GM12892 (cell line): ENCODE measurements at places on chromosomes 3 and 15.
A peak's percentile ranks its signal among the peaks of the same experiment; 100 is the strongest.

DNA sequence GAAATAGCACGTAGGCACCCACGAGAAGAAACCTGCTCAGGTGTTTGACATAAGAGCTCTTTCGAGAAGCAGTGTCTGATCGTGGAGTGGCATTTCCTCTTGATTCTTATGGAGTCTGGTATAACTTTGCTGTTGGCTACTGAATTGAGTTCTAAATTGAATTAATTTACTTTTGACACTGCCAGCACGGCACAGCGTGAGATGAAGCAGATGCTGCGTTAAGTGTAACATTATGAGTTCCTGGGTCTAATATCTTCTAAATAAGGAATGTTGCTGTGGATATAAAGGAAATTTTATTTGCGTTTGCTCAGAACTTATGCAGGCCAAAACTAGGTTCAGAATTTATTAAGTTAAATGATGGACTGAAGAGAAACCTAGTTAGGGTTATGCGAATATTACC, 919.9 kb downstream of the TUSC7 start:
- DNase-seq: no peak

DNA sequence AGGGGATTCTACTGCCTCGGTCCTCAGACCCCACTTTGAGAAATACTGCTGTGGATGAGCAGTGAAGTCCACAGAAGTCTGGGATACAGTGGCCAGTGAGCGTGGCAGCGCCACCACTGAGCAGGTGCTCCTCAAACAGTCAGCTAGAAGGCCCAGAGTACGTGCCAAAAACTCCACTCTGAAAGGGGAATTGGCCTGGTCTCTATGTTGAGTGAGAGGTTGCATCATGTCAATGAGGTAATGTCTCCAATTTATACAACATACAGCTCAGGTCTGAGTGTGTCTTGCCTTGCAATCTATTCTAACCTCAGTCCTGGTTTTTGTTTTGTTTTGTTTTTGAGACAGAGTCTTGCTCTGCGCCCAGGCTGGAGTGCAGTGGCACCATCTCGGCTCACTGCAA, 53.3 kb upstream of the ETV5 start:
- no peak for DNase-seq

GRCh38 chr3:139893963-139894642, 40.9 kb upstream of the CLSTN2 start:
- no peak for DNase-seq

- no peak for DNase-seq
Observed at GRCh38 chr15:50067254-50067653, 51.8 kb downstream of the ATP8B4 start.

DNA sequence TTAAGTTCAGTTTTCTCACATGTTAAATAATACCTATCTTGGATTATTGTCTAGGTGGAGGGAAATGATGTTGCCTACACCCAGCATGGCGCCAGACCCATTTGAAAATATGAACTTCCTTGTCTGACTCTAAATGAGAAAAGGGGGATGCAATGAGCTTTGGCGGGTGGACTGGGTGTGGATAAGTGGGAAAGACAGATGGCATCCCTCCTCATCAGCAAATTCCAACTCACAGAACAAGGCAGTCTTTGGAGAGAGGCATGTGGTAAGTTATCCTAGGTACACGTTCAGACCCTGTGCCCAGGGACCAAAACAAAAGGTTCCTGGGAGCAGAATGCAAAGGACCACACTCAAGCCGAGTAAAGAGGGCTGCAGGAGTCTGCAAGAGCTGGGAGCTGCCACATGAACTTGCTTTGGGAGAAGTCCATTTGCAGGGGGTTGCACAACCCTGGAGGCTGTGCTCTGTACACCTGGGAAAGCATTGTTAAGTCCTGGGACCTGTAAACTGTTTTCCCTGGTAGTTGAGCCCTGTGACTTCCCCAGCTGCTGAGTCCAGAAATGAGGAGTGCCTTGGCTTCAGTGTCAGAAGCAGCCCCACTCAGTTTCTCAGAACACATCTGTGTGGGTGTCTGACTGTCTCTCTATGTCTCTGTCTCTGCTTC, 102.3 kb upstream of the TPM1 start:
- DNase-seq: no peak

DNA sequence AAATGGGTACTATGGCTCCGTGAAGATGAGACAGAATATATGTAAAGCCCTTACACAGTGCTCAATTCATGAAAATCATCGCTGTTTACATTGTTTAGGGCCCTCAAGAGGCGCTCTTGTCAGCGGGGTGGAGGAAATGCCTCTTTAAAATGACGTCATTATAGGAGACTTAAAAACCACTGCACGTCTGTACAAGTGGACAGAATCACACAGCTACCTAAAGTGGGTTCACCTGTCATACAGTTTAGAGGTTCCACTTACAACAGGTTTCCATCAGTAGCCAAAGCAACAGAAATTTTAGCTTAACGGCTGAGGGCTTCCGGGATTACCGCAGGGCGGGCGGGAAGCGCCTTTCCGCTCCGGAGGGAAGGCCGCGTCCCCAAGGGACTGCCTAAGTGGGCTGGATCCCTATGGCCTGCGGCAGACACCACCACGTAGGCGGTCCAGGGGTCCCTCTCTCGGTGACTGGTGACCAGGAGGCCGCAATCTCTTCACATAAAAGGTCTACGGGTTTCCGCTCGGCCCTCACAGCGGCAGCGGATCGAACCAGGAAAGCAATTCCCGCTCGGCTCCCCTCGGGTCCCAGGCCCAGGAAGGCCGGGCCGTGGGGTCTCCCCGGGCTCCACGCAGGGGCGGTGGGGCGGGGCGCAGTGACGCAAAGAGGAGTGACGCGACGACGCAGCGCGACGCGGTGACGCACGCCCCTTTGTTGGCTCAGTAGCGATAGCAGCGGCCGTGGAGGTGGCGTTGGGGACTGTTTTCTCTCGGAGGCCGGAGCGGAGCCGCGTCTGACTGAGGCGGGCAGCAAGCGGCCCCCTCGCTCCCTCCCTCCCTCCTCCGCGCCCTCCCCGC, at the start of gene ARIH1:
Gene ARIH1, plus strand, starts transcription at position 717 of the 852 bp plus-strand sequence. CDS start 310 bp downstream, outside the sequence.
- DNase-seq: peak; percentile 62

DNA sequence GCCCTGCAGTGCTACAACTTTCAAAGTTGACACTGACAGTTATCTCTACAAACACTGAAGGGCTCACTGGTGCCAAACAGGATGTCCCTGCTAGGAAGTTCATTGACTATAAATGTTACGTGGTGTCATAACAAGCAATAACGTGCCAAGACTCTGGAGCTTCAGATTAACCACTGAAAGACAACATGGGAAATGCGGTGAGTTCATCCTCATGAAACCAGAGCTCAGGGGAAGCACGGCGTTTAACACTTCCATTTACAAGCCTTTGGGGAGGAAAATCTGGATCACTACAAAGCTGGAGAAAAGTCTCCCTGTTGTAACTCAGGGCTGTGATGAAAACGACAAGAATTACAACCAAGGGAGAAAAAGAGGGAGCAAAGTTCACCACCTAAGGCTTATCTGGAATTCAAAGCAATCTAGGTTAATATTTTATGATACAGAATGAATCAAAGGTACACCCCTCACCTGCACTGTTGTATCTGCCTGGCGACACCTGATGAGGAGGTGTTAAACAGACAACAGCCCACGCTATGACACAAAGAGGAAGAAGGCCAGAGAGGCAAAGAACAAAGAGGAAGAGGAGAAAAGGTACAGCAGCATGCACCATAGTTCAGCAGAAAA, 27.0 kb downstream of the SHQ1 start:
- no peak for DNase-seq
